ENCODE measurements at places on chromosomes 1 and 21. TPM values are rescaled to one million over a fixed set of nuclear protein-coding genes. Genes with fewer than 3 reads are reported as not detected.

Gene LINGO4
- total RNA-seq, result not detected

Gene TMEM82
- total RNA-seq, result not detected

Gene ITLN2
- total RNA-seq, result not detected

Gene PGLYRP4
- total RNA-seq, result not detected

Gene CELA2A
- not detected for total RNA-seq

Gene ZFP69
- total RNA-seq, result 3.0 TPM

Gene MASP2
- not detected for total RNA-seq

Gene RHBG
- not detected for total RNA-seq

Gene CD1E
- not detected for total RNA-seq
